ENCODE measurements at places on chromosomes 13 and 19. TPM values are rescaled to one million over a fixed set of nuclear protein-coding genes. Genes with fewer than 3 reads are reported as not detected.

DNA sequence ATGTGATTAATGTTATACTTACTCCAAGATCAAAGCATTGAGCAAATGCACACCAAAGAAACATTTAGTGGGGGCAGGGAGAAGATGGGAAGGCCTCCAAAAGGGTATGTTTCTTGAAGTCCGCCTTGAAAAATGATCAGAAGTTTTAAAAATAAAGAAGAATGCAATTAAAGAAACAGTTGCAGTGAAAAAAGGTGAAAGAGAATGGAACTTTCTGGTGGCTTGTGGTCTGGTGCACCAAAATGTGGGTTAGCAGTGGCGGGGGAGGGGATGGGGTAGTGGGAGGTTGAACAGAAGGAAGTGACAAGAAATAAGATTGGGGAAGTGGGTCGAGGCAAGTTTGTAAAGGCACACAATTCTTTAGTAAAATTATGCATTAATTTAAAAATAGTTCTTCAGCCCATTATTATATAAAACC is 2.5 kb downstream of the LCP1 start:
- no peaks in the 10 kb centered on the region for H3K36me3 ChIP-seq
- no peaks in the 10 kb centered on the region for H3K4me1 ChIP-seq
- H3K27me3 ChIP-seq, result no peaks in the 10 kb centered on the region
- DNase-seq, result no peak
- H3K4me3 ChIP-seq, result no peak overlapping the region
- no peak overlapping the region for H3K27ac ChIP-seq

GRCh38 chr19:13983213-13983889 is 22.8 kb downstream of the RFX1 start:
- DNase-seq, result no peak
- no peak overlapping the region for H3K27ac ChIP-seq
- peaks cover 6% of the 10 kb centered on the region for H3K27me3 ChIP-seq
- H3K4me3 ChIP-seq, result no peak overlapping the region
- H3K4me1 ChIP-seq, result peaks cover 24% of the 10 kb centered on the region
- no peaks in the 10 kb centered on the region for H3K36me3 ChIP-seq

DNA sequence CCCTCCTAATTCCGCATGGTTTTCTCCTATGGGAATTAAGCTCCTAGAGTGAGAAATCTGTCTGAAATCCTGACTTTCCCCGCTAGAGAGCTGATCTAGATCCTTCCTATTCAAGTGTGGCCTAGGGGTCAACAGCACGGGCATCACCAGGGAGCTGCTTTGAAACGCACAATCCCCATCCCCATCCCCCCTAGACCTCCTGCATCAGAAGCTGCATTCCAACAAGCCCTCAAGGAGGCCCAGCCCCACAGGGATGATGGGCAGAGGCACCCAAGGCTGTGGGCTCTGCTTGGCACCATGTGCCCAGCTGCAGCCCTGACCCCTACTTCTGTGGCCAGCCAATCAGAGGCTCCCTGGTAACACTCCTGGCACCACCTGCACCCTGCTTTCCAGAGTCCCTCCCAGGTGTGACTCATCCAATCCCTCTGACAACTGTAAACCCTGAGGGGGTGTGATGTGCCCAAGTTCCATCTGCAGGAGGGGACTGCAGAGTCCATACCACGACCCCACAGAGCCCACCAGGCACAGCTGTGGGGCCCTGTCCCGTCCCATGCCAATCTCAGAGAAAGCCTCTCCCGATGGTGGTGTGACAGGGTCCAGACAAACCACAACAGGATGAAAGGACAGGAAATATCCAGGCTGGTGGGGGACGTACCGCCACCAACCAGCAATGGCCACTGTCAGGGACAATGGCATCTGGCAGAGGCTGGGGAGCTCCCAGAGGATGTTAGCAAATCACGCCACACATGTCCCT is 19.8 kb upstream of the SLC35E1 start:
- no peak overlapping the region for H3K4me3 ChIP-seq
- H3K36me3 ChIP-seq, result no peaks in the 10 kb centered on the region
- DNase-seq, result no peak
- peaks cover 15% of the 10 kb centered on the region for H3K4me1 ChIP-seq

- H3K27me3 ChIP-seq, result no peaks in the 10 kb centered on the region
- H3K4me1 ChIP-seq, result no peaks in the 10 kb centered on the region
- no peak for DNase-seq
- no peak overlapping the region for H3K27ac ChIP-seq
- no peaks in the 10 kb centered on the region for H3K36me3 ChIP-seq
Observed at GRCh38 chr13:30156826-30157615, 150.3 kb downstream of the KATNAL1 start.

DNA sequence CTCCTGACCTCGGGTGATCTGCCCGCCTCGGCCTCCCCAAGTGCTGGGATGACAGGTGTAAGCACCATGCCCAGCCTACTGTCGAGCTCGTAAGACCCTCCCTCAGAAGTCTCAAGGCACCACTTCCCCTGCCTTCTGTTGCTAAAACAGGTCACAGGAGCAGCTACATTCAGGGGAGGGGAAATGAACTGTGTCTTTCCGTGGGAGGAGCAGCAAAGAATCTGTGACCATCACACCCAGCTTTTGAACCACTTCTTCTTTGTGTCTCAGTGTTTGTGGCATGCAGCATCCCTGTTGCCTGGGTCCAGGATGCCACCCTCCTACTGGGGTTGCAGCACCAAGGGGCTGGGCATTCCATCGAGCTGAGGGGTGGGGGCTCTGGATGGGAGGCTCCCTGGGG is 7.7 kb upstream of the CSNK1G2 start:
- no peaks in the 10 kb centered on the region for H3K4me1 ChIP-seq
- no peak for DNase-seq
- no peaks in the 10 kb centered on the region for H3K36me3 ChIP-seq
- no peak overlapping the region for H3K27ac ChIP-seq
- H3K4me3 ChIP-seq, result no peak overlapping the region

DNA sequence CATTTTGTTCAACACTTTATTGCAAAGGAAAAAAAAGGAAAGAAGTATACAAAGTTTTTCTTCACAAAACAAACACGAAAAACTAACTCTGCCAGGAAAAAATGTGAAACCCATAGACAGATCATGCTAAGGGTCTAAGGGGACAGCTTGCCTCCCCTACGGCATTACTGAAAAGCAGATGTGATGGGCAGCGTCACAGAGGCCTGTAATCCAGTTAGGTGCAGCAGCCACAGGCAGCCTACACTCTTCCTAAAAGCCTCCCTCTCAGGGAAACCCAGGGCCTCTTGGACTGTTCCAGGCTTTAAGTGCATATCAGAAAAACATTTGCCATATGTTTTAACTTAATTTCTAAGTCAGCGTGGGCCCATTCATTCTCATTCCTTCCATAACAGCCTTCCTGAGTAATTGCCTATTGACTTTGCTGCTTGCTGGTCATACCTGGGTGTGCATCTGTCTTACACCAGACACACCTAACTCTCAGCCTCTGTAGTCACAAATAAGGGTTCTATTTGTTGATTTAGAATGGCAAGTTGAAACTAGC is 135.7 kb upstream of the SERP2 start:
- H3K4me1 ChIP-seq, result peaks cover 5% of the 10 kb centered on the region
- no peaks in the 10 kb centered on the region for H3K27me3 ChIP-seq
- no peaks in the 10 kb centered on the region for H3K36me3 ChIP-seq
- no peak overlapping the region for H3K4me3 ChIP-seq
- no peak for DNase-seq
- H3K27ac ChIP-seq, result no peak overlapping the region

DNA sequence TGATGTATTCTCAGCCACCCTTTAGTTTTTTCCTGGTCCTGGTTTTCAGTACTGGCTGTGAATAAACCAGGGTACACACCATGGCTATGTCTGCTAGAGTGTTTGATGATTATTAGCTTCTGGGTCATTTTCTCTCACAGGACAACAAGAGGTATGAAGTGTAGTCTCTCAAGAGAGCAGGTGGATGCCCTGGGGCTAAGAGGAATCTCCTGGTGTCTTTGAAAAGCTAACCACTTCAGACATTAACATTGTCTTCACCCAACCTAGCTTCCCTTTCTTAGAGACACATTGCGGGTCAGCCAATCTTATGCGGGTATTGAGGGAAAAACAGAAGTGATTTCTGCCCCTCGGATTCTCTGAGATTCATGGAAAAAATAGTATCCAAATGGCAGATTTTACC is 1.6 kb downstream of the ZNF730 start:
- peak overlapping the region; percentile 86 for H3K4me3 ChIP-seq
- H3K27me3 ChIP-seq, result no peaks in the 10 kb centered on the region
- peak; percentile 17 for DNase-seq
- peaks cover 12% of the 10 kb centered on the region for H3K4me1 ChIP-seq

The CEACAM7 gene
- total RNA-seq, result not detected

- H3K36me3 ChIP-seq, result no peaks in the 10 kb centered on the region
- no peak overlapping the region for H3K4me3 ChIP-seq
- H3K27ac ChIP-seq, result no peak overlapping the region
- DNase-seq, result no peak
Observed at GRCh38 chr19:40739030-40739839, 11.0 kb downstream of the ACTMAP start.

All from neural progenitor cell (in vitro differentiated cells).